ENCODE measurements at places on chromosomes 12 and 14.
A peak's percentile ranks its signal among the peaks of the same experiment; 100 is the strongest.

DNA sequence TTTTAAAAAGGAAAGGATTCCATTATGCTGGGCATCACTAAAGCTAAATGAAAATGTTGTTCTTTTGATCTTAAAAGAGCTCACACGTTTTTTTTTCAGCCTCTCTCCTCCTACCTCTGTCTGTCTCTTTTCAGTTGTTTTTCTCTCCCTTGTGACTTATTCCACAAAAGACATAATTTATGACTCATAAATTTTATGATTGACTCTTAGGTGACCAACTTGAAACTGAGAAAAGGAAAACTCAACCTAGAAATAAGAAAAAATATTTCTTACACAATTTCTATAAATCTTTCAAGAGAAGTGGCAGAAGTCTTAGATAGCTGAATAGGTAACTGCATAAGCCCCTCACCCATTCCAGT, 227.7 kb upstream of the DDHD1 start:
- DNase-seq = no peak

DNA sequence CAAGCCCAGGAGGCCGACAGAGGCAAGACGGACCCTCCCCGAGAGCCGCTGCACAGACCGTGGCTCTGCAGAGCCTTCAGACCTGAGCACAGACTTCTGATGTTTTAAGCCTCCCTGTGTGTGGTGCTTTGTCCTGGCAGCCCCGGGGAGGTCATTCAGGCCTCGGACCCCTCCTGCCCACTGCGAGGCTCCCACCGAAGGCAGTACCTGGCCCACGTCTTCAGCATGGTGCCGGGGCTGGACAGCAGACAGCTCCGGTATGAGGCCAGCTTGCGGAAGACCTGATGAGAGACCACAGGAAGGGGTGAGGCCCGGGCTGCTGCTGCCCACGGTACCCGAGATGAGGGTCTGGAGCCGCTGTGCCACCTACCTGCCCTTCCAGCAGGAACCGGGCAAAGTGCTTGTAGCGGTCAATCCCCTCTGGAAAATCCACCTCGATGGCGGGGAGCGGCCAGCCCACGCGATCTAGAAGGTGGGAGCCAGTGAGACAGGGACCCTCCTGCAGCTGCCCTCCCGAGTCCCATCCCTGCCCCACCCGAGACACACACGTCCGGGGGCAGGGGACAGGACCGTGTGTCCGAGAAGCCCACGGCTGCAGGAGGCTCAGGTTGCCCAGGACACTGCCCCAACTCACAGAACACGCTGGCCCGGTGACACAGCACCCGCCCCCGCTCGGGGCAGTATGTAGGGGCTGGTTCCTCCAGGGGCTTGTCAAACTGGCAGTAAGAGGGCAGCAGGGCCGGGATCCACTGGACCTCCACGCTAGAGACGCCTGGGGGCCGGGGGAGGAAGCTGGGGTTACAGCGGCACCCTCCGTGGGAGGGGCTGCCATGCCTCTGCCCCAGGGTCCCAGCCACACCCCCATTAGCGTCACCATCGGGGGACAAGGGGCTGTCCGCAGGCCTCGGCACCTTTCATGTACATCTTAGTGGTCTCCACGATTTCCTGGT, 35.6 kb upstream of the UBC start:
- DNase-seq = no peak

- DNase-seq = no peak
Measured at GRCh38 chr12:88339966-88340365, 197.9 kb downstream of the TMTC3 start.

- DNase-seq = no peak
Measured at GRCh38 chr12:131643631-131644452, 67.0 kb upstream of the SFSWAP start.

GRCh38 chr12:44000309-44000952, 164.6 kb downstream of the TMEM117 start:
- peak; percentile 45 for DNase-seq

DNA sequence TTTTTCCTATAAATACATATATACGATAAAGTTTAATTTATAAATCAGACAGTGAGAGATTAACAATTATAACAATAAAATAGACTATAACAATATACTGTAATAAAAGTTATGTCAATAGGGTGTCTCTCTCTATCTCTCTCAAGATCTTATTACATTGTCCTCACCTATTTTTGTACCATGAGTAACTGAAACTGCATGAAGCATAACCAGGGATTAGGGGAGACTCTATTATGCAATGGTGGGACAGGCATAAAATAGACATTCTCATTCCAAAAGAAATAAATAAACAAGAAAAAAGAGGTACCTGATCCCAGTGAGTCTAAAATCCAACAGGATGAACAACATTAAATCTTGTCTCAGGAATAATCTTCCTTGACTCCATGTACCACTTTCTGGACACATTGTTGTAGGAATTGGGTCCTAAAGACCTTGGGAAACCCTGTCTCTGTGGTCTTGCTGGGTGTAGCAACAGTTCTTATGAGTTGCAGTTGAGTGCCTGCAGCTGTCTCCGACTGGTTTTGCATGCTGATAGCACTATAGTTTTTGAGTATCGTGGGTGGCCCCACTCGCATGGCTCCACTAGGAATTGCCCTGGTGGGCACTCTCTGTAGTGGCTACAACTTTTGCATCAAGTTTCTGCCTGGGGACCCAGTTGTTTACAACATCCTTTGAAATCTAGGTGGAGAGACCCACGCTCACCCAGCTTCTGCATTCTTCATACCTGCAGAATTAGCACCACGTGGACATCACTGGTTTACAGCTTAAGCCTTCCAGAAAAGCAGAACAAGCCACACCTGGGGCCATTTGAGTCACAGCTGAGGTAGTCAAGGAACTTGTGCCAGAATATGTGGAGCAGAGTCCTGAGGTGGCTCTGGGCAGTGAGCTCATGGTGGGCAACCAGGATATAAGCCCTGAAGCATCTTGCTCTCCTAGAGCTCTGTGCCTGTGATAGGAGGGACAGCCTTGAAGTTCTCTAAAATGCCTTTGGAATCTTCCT, 204.7 kb downstream of the KITLG start:
- no peak for DNase-seq

GRCh38 chr14:64873506-64874219, 6.0 kb downstream of the SPTB start:
- DNase-seq = no peak

DNA sequence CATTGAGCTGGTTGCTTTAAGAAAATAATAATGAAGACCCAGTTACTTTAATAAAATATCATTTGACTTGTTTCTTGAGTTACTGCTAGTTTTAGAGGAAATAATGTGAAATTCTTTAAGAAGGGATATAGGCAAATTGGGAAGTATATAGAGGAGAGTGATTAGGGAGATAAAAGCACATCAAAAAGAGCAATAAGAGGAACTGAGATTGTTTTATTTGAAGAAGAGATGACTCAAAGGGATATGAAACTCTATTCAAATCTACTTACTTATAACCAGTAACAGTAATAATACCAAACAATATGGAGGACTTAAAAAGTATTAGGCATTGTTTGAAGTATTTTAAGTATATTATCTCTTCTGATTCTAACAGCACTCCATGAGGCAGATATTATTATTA, 37.1 kb downstream of the LRRK2 start:
- DNase-seq = no peak

DNA sequence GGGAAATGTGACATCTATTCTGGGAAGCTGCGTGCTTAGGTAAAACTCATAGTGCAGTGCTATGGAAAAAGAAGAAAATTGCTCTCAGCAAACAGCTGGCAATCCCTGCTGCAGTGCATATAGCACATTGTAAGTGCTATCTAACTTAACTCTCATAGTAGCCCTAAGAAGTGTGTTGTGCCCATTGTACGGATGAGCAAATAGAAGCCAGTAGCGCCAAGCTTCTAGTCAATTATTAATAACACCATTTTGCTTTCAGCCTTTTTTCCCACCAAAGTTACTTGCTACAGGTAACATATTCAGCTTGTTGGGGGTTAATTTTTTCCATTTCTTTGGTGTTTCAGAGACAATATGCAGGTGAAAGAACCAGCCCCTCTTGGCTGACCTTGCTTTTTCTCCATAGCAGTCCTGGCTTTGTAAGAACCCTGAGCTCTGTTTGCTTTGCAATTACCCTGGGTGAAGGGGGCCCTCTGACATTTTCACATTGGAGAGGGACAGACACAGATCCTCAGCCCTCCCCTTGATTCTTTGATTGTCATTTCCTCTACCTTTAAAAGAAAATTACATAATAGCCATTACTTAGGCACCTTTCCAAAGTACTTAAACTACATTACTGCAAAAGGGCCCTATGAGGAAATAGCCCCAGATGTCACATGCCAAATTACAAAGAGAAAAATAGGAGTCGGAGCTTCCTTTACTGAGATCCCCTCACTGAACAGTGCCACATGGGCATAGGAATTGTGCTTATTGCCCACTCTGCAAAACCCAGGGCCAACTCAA, 576.2 kb upstream of the TBX3 start:
- DNase-seq = no peak

GRCh38 chr12:49916129-49916919, 12.6 kb upstream of the FAIM2 start:
- DNase-seq = no peak

GRCh38 chr12:8081251-8081920, 688 bp upstream of the NECAP1 start:
- DNase-seq = peak; percentile 15

DNA sequence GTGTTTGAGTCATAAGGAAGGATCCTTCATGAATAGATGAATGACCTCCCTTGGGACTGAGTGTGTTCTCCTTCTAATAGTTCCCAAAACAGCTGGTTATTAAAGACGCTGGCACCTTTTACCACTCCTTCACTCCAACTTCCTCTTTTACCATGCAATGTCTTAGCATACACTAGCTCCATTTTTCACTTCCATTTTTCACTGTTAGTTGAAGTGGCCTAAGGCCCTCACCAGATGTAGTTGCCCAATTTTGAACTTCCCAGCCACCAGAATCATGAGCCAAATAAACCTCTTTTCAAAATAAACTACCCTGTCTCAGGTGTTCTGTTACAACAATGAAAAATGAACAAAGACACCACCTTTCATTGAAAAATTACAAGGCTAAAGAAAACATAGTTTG, 64.7 kb downstream of the GPR65 start:
- DNase-seq = no peak

DNA sequence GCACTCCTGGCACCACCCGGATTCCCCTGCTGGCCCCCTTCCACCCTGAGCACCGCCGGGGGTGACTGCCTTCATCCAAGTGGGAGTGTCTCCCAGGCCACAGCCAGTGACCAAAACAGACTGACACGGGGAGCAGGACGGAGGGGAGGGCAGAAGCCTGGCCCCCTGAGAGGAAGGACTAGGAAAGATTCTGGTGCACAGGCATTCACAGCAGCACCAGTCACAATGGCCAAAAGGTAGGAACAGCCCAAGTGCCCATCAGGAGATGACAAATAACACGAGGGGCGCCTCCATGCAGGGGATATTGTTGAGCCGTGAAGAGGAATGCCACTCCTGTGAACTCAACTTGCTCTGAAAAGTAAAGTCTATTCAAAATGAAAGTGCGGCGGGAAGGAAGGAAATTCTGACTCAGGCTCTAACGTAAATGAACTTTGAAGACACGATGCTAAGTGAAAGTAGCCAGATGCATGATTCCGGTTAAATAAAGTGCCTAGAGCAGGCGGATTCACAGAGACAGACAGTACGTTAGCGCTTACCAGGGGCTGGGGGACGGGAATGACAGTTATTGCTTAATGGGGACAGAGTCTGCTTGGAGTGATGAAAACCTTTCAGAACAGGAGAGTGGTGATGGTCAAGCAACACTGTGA, 146.1 kb upstream of the NCOR2 start:
- DNase-seq = no peak

- DNase-seq = peak; percentile 64
Measured at GRCh38 chr12:94208622-94208966, 60.2 kb downstream of the PLXNC1 start.

DNA sequence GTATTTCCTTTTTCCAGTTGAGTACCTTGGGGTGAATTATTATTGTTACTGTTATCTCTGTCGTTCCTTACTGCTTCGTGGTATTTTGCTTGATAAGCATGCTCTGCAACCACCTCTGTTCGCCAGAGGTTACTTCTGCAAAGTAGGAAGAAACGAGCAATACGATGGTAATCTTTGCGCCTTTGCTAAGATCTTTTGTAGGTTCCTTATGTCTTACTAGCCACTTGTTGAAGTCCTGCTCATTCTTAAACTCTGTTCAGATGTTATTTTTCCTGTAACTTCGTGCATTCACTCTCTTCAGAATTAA, 729 bp upstream of the M6PR start:
- no peak for DNase-seq

DNA sequence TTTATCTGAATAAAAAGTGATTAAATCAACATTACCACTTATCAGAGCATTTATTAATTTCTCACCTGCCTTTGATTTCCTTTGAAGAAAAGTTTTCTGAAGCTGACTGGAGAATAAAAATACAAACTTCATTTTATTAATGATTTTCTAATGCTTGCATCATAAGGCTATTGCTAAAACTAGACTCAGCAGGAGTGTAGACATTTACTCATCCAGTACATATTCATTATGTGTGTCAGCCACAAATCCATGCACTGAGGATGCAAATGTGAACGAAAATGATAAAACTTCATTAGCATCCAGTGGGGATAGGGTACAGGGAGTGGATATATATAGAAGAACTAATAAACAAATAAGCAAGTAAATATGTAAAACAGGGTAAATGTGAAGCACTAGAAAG, 74.6 kb downstream of the SLCO1B3 start:
- DNase-seq = no peak

DNA sequence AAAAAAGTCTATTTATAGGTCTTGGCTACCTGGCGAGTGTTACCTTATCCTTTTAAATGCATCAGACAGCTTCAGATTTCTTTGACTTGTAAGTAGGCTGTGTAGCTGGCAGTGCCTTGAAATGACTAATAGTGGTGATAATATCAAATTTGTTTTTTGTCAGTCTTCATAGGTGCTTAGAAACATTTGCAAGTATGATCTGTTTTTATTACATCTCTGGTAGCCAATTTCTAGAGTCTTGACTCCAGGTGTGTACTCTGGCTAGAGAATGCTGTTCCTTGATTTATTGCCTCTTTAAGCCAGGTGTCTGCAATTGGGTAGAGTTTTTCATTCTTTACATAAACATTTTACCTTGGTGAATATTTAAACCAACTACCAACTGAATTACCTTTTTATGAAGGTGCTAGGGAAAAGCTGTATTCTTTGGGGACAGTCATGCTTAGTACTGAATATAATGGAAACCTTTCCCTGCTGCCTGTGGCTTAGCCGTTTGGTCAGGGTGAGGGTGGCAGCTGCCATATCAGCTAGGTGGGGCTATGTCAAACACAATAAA, 32.6 kb downstream of the MLXIP start:
- no peak for DNase-seq

- peak; percentile 49 for DNase-seq
Measured at GRCh38 chr14:88667555-88668273, 104.9 kb downstream of the ZC3H14 start.

- no peak for DNase-seq
Measured at GRCh38 chr12:65335021-65335714, 56.7 kb downstream of the MSRB3 start.

- no peak for DNase-seq
Measured at GRCh38 chr12:18428416-18428815, 167.1 kb downstream of the PIK3C2G start.

DNA sequence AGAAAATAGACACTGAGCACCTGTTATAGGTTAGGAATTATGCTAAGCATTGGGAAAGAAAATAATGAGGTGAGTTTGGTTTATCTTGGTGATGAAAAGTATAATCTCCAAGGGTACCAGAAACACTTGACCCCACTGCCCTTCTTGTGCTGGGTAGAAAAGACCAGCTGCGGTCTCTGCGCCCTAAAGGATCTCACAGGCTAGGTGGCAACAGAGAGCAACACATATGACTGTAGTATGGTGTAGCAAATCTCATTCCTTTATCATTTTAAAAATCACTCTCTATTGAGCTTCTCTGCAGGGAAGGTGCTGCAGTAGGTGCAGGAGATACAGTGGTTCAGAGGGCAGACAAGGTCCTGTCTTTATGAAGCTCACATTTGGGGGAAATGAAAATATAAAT, 26.1 kb downstream of the NRXN3 start:
- DNase-seq = no peak

Measured in hematopoietic multipotent progenitor cell treated with erythropoietin and hydrocortisone succinate and interleukin-3 and kit ligand, for 15 days (in vitro differentiated cells).